Ovary (tissue), 10 donors: ENCODE measurements at places on chromosomes 11 and 22. TPM values are rescaled to one million over a fixed set of nuclear protein-coding genes. Genes with fewer than 3 reads are reported as not detected.

GRCh38 chr22:29806196-29806595, 31.9 kb downstream of the ASCC2 start:
- DNase-seq: no peak

Gene DDIAS
- 0.77 TPM for polyA plus RNA-seq

DNA sequence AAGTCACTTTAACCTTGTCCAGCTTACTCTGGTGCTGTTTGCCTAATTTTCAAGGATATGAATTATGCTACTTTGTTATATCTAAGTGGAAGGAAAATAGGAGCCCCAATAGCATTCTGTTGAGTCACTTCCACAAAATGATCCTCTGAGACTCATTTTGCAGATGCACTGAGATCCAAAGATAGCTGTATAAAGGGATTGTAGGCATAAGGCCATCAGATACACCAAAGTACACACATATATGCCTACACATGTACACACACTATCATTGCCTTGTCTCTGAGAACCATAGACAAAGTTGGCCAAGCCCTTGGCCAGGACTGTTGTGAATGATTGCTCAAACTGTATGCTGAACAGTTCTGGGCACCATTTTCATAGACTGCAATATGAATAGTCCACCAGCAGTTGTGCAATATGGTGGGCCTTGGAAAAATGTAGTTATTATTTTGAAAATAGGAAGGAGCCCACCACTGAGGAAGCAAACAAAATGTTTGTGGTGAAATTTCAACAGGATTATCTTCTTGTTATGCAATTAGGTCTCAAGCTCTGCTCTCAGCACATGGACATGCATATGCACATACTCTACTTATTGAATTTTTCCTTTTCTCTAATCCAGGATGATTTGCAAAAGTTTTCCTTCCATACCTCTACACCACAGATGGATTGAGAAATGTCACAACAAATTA, 186.0 kb upstream of the CTSC start:
- no peak for DNase-seq

DNA sequence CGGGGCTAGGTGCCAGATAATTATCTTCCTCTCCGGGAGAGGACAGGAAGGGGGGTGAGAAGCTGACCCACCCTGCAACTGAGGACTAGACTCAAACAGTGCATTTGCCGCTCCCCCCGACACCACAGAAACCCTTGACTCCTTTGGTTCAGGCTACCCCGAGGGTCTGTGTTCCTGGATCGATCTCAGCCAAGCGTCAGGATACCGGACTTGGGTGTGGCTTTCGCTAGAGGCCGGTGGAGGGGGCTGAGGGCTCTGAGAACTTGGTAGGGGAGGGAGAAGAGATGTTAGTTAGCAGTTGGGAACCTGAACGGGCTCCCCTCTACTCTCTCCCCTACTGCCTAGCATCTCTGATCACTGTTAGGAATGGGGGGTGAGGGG, 840 bp downstream of the SEZ6L start:
- no peak for DNase-seq

Gene RAC2
- 3.9 TPM for polyA plus RNA-seq

DNA sequence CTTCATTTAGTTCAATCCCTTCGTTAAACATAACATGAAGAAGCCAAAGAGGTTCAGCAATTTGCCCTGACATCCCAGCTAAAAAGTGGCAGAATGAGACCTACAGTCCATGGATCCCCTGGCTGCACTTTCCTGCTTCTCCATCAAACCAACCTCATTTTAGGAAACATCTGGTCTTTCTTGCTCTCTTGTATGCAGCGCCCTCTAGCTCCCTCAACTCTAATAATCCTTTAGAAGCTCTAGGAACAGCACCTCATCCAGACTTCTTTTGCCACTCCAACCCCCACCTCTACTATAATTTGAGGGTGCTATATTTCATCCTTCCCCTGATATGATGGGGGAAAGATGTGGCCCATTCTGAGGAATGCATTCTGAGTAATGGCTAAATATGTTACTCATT, 7.4 kb downstream of the CNTF start:
- no peak for DNase-seq

- DNase-seq: no peak
Measured at GRCh38 chr11:134571301-134571700, 159.3 kb upstream of the B3GAT1 start.

Gene ANGPTL5
- 41.0 TPM for polyA plus RNA-seq

- DNase-seq: no peak
Measured at GRCh38 chr22:48975886-48976285, 851.8 kb downstream of the BRD1 start.

- DNase-seq: no peak
Measured at GRCh38 chr11:6817694-6818093, 18.2 kb upstream of the OR6A2 start.

Gene MRGPRE
- polyA plus RNA-seq: not detected

DNA sequence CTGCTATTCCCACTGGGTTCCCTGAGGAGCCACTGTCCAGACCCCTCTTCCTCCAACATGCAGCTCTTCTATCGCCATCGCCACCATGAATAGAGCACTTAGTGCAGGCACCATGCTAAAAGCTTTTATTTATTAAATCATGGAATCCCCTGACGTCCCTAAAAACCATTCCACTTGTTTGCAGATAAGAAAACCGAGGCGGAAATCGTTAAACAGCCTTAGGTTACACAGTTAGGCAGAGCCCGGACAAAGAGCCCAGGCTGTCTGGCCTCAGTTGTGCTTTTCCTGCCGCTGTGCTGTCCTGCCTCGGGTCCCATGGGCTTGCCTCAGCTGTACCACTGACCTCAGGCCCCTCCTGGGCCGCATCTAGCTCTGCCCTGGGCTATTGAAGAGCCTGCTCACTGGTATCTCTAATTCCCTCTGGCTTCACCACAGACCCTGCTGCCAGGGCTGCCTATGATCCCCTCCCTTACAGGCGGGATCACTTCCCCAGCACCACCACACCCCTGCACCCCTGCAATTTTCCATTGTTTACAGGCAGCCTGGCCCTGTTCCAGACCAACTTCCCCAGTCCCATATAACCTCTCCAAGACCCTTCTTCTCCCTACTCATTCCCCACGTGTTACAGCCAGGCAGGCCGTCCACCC, 13.0 kb upstream of the TUB start:
- no peak for DNase-seq

Gene GLYAT
- not detected for polyA plus RNA-seq

Gene TMEM45B
- not detected for polyA plus RNA-seq

DNA sequence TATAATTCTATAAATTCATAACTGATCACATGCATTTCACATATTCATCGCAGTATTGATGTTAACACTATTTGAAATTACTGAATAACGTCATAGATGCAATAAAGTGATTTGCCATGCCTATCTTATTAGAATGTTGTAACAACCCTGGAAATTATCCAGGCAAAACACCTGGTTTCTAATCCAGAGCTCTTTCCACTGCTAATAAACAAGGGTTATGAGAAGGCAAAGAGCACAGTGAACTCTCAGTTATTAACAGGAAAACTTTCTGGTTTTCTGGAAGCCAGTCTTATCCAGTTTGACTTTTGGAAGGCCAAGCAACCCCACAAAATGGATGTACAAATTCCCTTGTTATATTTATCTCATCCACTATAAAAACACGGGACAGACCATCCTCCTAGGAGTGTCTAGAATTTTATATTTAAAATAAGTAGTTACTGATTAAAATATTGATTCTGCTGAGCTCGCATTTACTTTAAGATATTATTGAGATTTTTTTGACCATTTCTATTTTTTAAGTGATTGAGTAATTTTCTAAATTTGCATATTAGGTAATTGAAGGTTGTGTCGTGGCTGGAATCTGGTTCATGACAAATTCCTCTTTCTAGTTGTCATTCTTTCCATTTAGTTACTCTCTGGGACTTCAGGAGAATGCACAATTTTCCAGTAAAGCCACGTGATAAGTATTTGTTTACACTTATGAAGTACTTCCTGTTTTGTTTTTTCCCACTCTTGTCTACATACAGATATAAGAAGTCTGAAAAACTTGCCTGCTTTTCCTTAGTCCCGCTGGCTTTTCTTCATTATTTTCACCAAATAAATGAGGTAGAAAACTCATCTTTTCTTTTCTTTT, 47.9 kb downstream of the DCUN1D5 start:
- no peak for DNase-seq

- no peak for DNase-seq
Measured at GRCh38 chr11:44750551-44751465, 24.0 kb downstream of the TSPAN18 start.
